ENCODE measurements at places on chromosomes 7 and 10.

GRCh38 chr7:137462847-137463246 lies 119.3 kb upstream of the PTN start:
- DNase-seq = no peak

DNA sequence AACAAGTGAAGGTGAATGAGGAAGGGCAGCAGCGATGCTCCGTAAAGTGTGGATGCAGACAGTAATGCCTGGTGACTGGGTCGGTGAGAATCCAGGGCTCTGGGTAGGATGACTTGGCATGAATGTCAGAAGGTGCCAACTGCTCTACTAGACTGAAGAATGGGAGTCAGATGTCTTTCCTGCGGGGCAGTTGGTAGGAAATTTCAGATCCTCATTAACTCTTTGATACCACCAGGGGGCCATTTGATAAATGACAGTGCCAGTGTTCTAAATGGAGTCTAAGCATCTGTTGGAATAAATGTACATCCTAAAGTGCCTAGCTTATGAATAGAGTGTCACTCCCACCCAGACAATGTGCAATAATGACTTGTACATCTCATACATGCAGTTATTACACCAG lies 462.0 kb downstream of the GRM8 start:
- DNase-seq = no peak

- no peak for DNase-seq
Observed at GRCh38 chr7:92095380-92095779, 38.9 kb downstream of the CYP51A1 start.

GRCh38 chr10:6348096-6348874 lies 145.6 kb downstream of the PFKFB3 start:
- no peak for DNase-seq

DNA sequence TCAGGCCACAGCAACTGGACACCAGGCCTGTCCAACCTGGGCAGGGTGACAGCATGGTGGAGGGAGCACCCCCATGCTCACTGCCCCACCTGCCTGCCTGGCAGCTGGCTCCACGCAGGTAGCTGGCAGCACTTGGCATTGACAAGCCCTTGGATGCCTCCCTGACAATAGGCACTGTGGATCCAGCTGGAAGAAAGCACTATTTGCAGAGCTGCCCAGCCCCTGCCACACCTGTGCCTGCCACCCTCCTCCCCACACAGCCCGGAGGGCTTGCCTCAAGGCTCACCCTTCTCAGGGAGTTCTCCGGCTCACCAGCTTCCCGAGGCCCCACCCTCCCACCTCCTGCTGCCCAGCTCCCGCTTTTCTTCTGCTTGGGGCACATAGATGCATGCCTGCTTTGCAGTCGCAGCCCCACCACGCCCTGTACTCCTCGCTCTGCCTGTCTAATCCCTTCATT lies 160.1 kb downstream of the NEURL1 start:
- no peak for DNase-seq

DNA sequence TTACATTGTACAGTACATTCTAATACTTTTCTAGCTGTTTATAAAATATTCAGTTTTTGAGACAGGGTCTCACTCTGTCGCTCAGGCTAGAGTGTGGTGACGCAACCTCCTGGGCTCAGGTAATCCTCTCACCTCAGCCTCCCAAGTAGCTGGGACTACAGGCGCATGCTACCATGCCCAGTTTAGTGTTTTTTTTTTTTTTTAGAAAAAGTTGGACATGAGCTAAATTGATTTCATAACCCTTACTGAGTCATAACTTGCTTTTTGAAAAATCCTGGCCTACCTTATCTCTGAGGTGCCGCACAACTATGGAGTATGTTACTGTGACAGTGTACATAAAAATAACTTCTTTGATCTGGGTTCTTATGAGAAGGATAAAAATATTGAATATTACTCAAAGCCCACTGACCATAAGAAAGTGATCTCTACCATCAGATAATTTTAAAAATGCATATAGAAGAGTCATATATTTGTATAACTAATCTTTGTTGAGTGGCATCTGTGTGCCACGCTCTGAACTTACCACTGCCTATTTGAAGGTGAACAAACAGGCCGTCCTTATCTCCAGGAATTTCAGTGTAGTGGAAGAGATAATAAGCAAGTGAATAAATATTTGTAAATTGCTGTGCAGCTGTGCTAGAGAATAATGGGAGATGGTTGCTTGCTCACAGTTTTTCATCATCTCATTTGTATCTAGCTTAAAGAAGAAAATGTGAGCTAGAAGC lies 73.2 kb downstream of the PPP1R9A start:
- no peak for DNase-seq

- DNase-seq = no peak
Observed at GRCh38 chr7:155167706-155168365, 97.7 kb downstream of the HTR5A start.

DNA sequence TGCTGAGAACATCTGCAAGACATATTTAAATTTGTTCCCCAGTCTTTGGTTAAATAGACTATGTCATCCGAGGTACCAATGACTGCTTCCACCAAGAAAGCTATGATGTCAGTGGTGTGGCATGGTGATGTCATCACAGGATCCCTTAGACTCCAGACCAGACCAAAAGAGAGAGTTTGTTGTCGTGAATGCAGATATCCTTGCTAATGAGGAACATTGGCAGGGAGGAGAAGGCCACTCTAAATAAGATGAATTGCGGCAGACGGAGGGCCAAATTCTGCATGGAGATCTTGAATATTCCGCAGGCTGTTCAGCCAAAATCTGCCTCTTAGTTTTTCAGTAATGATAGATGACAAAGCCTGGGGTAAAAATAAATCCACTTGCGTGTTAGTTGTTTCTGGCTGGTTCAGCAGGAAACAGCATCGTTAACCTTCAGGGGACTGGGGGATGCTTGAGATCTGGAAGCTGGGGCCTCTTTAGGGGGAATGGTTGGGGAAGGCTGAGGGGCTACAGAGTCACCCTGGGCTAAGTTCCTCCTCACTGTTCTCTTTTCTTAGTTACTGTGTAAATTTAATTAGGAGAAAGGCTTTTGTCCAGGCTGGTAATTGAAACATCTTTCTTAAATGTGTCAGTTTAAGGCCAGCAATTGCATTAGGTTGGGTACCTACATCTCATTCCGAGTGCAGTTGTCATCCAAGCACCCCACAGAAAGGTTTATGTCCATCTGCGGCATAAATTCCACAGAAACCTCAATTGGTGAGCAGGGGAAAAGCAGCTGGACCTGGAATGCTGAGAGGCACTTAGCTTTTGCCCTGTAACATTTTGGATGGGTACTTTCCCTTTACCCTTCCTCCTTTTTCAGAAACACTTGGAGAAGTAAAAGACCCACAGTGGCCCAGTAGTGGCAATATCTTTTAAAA lies 11.6 kb upstream of the CAMK1D start:
- DNase-seq = no peak

DNA sequence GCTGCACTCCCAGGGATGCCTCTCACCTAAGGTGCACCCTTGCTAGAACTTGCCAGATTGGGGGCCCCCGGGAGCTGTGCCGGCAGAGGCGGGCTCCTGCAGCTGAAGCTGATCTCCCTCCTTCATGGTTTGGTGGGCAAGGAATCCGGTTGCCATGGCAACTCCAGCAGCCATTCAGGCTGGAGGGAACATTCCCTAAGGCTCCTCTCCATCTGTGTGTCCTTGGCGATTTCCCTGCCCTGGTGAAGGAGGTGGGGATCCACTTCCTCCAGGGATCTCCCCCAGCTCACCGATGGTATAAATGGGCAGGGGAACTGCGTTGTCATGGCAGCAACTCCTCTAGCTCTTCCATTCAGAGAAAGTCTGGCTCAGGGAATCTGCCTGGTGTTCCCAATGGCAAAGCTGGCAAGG lies 49.6 kb upstream of the GPR158 start:
- DNase-seq = no peak

- DNase-seq = no peak
Observed at GRCh38 chr10:116232613-116233012, 40.4 kb downstream of the GFRA1 start.

DNA sequence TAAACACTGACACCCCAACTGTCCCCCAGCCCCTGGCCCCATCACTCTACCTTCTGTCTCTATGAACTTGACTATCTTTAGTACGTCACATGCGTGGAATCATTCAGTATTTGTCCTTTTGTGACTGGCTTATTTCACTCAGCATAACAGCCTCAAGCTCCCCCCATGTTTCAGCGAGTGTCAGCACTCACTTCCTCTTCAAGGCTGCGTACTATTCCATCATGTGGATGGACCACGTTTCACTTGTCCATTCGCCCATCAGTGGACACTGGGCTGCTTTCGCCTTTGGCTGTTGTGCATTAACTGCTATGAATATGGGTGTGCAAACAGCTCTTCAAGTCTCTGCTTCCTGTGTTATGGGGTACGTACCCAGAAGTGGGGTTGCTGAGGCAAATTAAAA lies 100.7 kb downstream of the PTPRN2 start:
- DNase-seq = no peak

GRCh38 chr7:159036916-159037605 lies 107.6 kb downstream of the VIPR2 start:
- no peak for DNase-seq

DNA sequence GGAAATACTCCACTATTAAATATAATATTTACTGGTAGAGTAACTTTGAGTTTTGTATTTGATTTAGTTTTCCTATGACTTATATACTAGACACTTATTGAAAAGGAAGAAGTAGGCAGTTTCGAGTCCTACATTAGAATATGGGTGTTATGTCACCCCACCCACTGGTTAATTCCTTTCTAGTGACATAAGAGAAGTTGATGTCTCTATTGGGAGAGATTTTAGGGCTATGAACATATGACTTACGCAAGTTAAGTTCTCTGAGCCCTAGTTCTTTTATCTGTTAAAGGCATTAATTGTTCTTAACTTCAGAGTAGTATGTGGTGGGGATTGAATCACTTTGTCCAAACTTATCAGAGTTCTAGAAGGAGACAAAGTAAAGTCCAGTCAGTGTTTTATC lies 30.5 kb downstream of the CPED1 start:
- DNase-seq = no peak

GRCh38 chr7:41886901-41887311 lies 184.0 kb upstream of the INHBA start:
- peak; percentile 86 for DNase-seq

DNA sequence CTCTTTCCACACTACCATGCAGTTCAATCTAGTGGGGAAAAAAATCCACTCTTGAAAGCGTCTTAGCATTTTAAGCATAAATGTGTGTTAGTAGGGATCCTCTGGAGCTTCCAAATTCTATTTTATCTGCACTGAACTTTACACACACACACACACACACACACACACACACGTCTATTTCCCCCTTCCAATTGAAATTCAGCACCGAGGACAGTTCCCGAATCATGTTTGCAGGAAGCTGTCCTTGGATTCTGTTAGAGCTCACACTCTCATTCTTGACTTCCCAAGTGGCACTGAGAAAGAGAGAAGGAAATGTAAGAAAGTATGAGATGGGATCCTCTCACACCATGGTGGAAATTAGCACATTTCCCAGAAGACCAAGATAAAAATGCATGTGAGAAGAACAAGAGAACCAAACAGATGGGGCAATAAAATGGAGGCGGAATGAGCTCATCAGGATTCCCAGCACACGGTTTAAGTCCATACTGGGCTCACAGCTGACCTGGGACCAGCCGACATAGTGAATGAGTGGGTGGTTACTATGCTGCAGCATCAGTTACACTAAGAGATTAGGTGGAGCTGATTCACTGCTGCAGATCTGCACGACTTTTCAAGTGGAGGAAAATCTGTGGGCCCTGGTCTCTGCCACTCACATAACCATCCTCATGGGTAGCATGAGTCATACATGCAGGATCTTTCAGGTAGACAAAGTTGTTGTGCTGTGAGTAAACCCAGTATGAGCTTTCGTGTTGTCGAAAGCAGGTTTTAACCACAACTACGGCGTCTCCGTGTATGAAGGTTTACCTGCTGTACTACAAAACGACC lies 3.3 kb upstream of the NPTX2 start:
- DNase-seq = no peak

DNA sequence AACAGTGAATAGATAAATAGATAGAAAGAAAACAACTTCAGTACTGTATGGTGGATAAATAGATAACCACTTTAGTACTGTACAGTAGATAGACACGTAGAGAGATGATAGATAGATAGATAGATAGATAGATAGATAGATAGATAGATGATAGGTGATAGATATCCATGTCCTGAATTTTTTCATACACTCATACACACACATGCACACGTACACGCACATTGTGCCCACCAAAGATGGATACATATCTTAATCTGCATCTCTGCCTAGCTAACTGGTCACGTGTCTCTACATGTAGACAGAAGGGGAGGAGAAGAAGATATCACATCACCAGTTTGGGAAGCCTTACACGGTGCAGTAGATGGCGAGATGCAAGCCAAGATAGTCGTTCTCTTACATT lies 99.2 kb downstream of the ARID5B start:
- DNase-seq = no peak

DNA sequence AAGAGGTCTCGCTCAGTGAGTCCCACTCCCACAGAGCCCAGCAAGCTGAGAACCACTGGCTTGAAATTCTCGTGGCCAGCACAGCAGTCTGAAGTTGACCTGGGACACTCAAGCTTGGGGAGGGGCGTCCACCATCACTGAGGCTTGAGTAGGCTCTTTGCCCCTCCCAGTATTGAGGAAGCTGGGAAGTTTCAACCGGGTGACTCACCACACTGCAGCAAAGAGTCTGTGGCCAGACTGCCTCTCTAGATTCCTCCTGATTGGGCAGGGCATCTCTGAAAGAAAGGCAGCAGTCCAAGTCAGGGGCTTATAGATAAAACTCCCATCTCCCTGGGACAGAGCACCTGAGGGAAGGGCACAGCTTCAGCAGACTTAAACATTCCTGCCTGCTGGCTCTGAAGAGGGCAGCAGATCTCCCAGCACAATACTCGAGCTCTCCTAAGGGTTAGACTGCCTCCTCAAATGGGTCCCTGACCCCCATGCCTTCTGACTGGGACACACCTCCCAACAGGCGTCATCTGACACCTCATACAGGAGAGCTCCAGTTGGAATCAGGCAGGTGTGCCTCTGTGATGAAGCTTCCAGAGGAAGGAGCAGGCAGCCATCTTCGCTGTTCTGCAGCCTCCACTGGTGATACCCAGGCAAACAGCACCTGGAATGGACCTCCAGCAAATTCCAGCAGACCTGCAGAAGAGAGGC lies 970.9 kb upstream of the LRRN3 start:
- DNase-seq = no peak

DNA sequence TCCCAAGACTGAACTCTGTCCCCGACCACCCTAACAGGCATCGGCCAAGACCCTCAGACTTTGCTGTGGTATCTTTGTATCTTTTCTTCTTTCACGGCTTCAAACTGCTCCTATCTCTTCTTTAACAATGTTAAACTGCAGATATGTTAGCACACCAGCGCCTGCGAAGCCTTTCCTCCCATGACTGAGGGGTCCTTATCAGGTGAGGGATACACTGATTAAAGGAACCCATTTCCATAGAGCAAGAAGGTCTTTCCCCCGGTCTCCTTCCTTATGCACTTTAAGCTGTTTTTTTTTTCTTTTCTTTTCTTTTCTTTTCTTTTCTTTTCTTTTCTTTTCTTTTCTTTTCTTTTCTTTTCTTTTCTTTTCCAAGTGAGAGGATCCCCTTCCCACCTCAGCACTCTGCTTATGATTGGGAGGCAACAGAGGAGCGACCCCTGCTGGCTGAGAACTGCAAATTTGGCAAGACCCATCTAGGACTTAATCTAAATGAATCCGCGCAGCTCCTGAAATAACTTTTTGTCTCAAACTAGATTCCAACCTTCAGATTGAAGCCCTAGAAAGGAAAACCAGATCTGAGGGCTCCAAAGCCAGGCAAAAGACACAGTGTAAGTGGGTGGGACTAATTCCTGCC lies 109.9 kb downstream of the ITGB8 start:
- DNase-seq = no peak
